ENCODE measurements at places on chromosomes 3 and 15.

DNA sequence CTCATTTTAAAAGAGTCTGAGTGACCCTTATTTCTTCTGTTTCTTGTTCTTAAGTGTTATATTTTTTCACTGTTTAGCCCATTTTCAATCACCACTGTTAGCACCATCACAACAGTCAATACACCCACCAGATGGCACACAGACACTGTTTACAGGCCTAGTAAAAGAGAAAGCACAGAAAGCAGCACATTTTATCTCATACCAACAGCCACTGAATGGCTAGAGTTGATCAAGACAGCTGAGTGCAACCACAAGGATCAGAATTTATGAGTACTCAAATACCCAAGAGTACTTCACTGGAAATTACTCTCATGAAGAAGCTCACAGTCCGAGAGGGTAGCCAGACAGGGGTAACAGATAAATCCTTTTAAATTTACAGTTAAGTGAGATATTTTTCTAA lies 127.0 kb downstream of the TFDP2 start:
- no peak for DNase-seq

- no peak for DNase-seq
Observed at GRCh38 chr3:148360051-148360450, 337.7 kb upstream of the AGTR1 start.

- DNase-seq: no peak
Observed at GRCh38 chr3:113454057-113454456, 12.8 kb upstream of the CFAP44 start.

GRCh38 chr3:66812136-66812535 lies 186.0 kb upstream of the KBTBD8 start:
- DNase-seq: no peak

DNA sequence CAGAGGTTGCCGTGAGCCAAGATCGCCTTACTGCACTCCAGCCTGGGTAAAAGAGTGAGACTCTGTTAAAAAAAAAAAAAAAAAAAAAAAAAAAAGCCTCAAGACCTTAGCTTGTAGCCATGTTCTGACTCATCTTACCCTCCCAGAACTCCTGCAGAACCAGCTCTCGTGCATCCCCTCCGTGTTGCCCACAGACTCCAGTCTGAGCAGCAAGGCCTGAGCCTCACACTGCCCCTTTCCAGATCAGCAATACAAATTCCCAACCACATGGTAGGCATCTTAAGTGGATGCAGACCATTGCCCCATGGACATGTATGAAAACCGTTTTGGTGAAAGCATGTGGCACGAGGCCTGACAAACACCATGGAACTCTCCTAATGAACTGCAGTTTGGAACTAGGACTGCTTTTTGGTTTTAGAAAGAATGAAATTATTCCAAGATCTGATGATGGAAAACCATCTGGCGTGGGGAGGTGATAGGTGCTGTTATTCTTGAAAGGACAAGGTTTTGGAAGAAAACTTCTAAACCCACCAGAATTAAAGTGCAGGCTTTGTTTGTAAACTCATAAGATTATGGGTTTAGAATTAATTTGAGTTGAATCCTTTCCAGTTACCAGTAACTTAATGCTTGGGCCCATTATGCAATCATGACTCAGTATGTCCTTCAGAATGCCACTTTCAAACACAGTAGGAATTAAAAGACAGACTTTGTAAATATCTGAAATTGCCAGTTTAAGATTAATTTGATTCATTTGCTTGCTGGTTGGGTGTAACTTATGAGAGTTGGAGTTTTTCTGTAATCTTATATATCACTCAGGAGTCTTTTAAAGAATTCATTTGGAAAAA lies 163.7 kb upstream of the LRTM1 start:
- no peak for DNase-seq

GRCh38 chr3:152258448-152259393 lies 10.0 kb upstream of the MBNL1 start:
- no peak for DNase-seq

Data from right forelimb (tissue), 1 donor.